HCT116 (cell line): ENCODE measurements at places on chromosomes 1 and 21. TPM values are rescaled to one million over a fixed set of nuclear protein-coding genes. Genes with fewer than 3 reads are reported as not detected.

DNA sequence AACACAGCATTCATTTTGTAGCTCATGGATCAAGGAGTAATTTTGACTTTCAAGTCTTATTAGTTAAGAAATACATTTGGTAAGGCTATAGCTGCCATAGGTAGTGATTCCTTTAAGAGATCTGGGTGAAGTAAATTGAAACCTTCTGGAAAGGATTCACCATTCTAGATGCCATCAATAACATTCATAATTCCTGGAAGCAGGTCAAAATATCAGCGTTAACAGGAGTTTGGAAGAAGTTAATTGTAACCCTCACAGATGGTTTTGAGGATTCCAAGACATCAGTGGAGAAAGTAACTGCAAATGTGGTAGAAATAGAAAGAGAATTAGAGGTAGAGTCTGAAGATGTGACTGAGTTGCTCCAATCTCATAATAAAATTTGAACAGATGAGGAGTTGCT, 216.6 kb downstream of the GREM2 start:
- DNase-seq, result no peak

DNA sequence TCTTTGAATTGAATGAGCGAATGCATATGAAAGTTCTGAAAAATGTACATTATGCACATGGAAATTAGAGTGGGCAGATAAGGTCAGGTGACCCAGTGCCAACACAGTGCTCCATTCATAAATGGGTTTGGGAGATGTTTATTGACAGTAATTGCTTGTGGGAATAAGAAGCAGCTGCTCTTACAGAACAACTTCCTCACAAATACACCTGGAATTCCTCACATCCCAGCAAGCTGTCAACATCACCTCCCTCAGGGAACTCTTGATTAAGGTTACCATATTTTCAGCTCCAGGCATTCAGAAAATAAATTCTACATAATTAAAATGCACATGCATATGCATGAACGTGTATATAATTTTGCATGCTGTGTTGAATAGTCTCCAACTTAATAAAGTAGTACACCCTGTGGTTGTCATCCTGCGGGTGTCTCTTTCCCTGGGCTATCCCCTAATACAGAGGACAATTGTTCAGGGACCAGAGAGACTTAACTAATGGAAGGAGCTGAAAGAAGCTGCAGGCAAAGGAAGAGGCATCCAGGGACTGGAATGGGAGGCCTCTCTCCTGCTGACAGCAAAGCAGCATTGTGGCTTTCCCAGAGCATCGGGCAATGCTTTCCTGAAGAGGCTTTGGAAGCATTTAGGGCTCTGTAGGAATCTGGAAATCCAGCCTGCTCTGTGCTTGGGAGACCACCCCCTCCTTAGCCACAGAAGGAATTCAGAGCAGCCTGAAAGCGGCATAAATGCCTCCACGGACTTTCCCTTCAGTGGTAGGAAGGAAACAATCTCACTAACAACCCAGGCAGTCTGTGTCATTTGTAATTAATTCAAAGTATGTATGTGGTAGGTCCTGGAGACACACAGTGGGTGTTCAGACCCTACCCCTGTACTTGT, 55.2 kb upstream of the GNG12 start:
- no peak for DNase-seq

GRCh38 chr21:42037516-42037915, 27.4 kb upstream of the ZBTB21 start:
- DNase-seq, result no peak

- DNase-seq, result no peak
These were observed 15.9 kb downstream of the BCAN start for GRCh38 chr1:156657741-156658319.

SPATA46 gene
- not detected for total RNA-seq

TNNT2 gene
- 2.0 TPM for total RNA-seq

DNA sequence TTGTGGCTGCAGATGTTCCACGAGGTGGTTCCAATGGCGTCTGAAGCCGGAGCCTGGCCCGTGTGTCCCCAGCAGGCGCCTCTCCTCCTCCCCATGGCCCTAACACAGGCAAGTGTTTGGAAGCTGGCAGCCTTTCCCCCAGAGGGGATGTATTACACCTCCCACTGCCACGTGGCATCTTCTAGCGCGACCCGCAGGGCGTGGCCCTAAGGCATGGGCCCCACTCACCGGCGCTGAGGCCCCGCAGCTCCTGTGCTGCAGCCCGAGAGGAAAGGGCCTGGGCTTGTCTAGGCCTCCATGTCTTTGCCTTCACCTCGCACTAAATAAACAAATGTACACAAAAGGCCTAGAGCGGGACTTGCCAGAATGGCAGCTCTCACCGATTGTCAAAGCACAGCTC, 37.9 kb downstream of the SLC66A1 start:
- DNase-seq, result no peak

DNA sequence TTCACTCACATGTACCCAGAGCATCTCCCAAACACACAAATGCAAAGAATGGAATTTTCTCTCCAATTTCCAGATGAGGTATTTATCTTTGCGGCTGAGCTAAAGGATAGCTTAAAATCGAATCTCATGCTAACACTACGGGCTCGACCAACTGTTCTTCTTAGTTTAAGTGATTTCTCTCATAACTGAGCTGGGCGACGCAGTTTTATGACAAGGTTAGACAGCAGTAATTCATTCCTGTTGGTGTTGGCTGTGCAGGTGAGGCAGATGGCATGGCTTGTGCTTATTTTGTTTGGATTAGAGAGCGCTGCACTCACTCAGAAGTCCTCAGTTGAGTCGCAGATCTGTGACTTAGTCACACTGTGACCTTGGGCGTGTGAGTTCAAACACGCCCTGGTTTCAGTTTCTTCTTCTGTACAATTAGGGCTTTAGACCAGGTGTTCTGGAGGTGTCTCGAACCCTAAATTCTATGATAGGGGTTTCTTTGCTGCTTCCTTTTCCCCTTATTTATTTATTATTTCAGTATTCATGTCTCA, 41.5 kb upstream of the MRPS6 start:
- DNase-seq, result no peak

ST6GALNAC3 gene
- total RNA-seq, result 2.2 TPM

DNA sequence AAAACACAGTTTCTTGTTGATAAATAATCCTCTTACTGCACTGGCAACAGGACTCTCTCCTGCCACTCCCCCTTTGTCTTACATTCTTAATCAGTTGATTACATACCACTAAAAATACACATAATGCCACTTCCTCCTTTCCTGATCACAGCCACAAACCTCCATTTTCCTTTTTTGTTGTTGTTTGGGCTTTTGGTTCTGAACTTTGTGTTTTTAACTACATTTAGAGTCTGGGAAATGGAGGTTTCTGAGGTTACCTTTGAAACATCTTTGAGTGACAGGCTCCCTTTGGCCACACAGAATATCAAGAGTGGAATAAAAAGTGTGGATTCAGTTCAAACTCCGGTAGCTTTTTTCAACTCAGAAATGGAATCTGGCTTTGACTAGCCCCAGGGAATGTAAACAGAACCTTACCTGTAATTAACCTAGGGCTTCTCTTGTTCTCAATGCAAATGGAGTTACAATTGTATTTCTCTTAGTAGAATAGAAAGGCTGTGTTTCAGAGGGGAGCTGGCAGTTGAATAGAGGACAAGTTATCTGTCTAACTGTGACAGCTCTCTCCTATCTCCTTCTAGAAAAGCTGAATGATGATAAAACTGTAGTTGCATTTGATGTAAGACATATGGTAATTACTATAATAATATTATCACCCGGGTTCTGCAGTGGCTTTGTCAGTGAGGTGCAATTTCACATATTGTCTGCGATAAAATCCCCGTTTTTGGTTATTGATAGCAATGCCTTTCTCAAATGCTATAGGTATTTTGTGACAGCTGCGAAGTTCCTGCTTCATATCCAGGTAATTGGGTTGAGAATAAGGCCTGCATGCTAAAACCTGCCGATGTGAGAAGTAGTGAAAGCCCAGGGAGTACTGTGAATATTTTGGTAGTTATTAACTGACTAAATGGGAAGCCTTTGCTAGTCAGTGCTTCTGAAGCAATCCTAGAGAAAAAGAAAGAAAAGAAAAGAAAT, 66.9 kb downstream of the ST6GALNAC5 start:
- no peak for DNase-seq

DNA sequence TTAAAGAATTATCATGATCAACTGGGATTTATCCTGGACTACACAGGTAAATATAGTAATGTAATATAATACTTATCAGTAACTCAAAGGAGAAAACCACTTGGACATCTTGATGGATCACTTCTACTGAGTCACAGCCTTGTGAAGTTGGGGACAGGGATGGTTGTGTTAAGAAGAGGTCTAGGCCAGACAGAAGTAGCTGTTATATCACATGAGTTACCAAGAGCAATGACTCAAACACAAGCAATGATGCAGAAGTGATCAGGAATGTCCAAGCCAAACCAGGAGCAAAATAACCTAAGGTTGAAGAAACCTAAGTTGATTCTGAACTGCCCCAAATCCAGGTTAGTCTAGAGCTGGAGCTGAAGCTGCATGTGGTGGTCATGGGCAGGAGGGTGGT, 424.5 kb upstream of the DAB1 start:
- no peak for DNase-seq

DNA sequence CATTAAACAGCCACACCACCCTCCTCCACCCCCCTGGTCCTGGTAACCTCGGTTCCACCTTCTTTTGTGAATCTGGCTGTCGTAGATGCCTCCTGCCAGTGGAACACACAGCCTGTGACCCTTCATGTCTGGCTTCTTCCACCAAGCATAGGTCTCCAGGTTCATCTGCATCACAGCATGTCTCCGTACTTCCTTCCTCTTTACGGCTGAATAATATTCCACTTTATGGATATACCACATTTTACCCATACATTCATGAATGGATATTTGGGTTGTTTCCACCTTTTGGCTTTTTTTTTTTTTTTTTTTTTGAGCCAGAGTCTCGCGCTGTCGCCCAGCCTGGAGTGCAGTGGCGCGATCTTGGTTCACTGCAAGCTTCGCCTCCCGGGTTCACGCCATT, 11.8 kb upstream of the CALML6 start:
- DNase-seq, result no peak

- DNase-seq, result no peak
These were observed 1423.1 kb downstream of the AMY1C start for GRCh38 chr1:105172788-105173187.

- no peak for DNase-seq
These were observed 20.2 kb upstream of the GPR137B start for GRCh38 chr1:236122176-236122575.

- DNase-seq, result peak; percentile 48
These were observed 27.2 kb downstream of the MRPL37 start for GRCh38 chr1:54227091-54227602.

RGS13 gene
- not detected for total RNA-seq

- no peak for DNase-seq
These were observed 5.0 kb downstream of the AGT start for GRCh38 chr1:230708631-230709580.

ADCY10 gene
- total RNA-seq, result 0.30 TPM

GRCh38 chr1:221279146-221279545, 399.9 kb downstream of the HLX start:
- DNase-seq, result no peak

DNA sequence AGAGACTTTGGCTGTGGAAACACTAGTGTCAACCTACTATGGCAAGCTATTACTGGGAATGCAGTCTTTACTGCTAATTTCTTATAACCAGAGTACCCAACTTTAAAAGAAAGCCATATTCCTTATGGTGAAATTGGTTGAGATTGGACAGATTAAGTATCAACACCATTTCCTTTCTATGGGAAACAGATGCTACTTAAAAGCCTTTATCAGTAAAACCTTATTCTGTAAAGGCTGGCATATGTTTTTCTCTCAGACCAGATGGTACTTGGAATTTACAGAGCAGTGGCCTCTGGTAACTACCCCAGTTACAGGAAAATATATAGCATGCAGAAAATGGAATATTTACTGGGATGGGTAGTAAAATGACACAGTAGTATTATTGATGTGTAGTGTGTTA, 18.8 kb downstream of the IFI44 start:
- no peak for DNase-seq

DNA sequence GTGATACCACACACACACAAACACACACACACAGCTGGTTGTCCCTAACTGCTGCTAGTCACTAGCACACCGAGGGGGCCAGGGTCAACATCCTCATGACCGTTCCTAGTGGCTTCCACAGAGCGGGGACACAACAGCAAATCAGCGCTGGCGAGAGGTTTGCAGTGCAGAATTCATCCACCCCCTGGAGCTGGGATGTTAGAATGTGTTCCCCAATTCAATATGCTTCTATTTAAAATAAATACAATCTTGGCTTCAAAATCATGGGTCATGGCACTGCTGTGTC, 16.2 kb upstream of the C2CD2 start:
- no peak for DNase-seq

DNA sequence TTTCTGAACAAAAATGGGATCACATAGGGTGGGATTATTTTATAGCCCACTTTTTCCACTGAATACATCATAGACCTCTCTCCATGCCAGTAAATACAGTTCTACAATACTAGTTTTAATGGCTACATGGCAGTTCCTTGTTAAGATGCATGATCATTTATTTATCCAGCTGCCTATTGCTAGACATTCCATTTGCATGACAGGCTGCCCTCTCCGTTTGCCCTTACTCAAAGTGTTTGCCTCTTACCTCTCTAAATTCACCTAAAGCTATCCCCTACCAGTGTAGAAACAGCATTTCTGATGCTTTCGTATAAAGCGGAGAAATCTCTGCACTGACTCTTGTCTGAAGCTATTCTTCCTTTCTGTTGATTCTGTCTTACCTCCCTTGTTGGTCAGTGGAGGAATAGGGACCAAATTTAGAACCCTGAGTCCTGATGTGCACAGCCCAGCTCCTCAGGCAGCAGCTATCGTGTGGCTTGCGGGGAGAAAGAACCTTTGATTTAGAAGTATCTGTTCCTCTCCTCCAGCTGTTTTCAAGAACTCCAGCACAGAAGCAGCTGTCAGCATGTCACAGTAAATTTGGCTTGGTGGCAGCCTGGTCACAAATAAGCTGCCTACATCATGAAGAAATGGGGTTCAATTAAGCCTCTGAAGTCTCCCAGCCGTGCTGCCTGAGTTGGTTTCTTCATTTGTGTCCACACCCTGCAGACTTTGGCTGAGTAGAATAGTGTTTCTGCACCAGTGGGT, 337.3 kb downstream of the PRDM2 start:
- no peak for DNase-seq
